ENCODE measurements at places on chromosomes 11 and 22.
A peak's percentile ranks its signal among the peaks of the same experiment; 100 is the strongest.

DNA sequence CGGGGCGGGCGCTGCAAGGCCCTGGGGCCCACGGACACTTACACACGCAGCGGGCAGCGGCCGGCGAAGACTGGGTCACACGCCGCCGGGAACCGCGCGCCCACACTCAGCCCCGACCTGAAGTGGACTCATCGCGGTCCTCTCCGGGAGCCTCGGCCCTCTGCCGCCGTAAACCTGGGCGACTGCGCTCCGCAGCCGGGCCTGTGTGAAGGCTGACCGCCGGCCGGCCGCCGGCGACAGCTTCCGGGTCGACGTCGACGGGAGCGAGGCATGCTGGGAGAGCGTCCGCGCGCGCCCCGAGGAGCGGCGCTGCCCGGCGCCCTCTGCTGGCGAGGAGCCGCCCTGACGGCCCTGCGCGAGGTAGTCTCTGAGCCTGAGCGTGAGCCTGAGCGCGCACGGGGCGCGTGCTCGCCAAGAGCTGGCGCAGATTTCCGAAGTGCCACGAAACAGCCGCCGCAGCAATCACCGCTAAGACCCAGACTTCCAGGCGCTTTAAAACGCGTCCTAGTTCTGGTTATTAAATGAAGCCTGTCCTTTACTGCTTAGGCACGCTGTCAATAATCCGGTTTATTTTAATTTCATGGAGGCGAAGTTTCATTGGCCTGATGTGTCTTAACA, at the start of gene SNX19:
TSS of gene SNX19 (minus strand) at position 242 of the 618 bp plus-strand sequence. CDS start 540 bp downstream, outside the sequence.
- DNase-seq: peak; percentile 81

DNA sequence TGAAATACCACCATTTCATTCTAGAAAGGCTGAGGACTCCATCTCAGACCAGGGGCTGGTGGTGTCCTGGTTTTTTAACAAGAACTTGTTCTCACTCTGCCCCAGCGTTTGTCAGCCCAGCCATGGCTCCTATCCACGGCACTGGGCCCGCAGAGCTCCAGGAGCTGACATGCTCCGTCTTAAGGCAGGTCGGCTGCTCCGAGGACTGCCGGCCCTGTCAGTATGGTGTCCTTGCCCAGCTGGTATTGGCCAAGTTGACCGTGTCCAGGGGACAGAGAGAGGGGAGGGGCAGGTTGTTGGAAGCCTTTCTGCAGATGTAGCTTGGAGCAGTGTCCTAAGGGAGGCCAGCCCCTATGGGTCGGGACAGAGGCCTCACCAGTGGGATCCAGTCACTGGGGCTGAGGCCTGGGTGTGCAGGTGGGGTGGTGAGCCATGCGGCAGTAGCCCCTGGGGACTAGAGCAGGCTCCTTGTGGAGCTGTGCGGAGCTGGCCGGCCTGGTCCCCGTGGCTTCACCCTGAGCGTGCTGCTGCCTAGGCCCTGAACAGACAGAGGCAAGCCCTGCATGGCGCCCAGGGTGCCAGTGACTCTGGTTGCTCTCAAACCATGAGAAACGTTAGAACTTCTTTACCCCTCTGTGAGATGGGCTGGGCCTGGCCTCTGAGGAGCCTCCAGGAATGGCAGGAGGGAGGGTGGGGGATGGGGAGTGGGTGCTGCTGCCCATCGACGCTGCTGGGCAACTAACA, 39.9 kb upstream of the KCNQ1OT1 start:
- no peak for DNase-seq

GRCh38 chr11:68138237-68138636, 17.0 kb upstream of the CHKA start:
- no peak for DNase-seq

DNA sequence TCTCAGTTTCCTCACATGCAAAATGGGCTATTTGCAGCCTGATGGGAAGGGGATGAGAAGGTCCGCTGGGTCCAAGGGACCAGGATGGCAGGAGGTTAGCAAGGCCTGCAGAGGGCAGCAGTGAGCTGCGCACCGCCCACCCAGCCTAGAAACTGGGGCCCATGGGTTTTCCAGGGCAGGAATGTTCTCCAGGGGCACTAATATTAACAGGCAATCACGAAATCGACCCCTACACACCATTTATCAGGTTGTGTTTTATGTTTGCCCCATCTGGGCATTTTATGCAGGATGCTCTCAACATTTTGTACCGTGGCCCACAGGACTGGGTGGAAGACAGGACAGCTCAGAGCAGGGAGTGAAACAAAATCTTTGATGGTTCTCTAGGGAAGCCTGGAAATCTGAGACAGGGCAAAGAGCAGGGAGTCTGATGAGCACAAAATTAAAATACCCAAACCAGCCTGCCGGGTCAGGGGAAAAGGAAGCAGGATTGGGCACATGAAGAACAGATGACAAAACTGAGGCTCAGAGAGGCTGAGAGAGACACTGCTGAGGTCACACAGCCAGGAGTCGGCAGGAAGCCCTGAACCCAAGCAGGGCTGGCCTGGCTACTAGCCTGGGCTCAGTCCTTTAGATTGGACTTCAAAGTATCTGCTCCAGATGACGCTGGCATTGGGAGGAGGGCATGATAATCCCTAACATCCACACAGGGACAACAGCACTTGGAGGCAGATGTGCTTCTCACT, 1.6 kb upstream of the BCR start:
- DNase-seq: peak; percentile 38

GRCh38 chr11:73969991-73970800, 12.4 kb downstream of the UCP2 start:
- DNase-seq: no peak

GRCh38 chr11:15927864-15928217, 428.5 kb downstream of the SOX6 start:
- DNase-seq: no peak

- no peak for DNase-seq
Observed at GRCh38 chr11:60734279-60734678, 9.8 kb downstream of the MS4A18 start.

DNA sequence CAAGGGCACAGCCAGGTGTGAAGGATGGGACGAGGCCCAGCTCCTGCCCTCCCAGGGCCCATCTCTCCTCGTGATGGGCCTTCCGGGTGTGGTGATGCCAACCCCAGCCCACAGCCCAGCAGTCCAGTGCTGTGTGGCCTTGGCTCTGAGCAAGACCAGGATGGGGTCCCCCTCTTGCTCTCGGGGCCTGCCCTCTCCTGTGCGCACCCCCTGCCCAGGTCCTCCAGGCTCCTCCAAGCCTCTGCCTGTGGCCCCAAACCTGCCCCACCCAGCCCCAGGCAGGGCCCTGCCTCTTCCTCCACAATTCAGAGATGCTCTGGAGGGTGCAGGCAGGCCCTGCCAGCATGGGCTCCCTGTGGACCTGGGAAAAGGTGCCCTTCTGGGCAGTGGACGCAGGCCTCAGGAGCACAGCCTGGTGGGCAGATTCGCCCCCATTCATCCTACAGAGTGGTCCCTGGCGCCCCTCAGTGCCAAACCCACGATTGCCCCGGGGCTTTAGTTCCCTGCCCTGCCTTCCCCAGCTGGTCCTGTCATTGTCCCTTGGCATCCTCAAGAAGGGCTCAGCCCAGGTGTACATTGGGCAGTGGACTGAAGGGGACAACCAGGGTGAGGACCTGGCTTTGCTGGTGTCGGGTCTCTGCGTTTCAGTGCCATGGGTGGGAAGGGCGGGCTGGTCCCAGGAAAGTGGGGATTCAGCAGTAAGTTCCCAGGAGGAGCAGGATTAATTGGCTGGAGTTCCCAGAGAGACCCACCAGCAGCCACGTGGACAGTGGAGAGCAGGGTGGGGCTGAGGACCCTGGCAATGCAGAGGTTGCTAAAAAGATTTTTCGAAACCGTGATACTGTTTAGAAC, 19.8 kb downstream of the EIF1AD start:
- no peak for DNase-seq

DNA sequence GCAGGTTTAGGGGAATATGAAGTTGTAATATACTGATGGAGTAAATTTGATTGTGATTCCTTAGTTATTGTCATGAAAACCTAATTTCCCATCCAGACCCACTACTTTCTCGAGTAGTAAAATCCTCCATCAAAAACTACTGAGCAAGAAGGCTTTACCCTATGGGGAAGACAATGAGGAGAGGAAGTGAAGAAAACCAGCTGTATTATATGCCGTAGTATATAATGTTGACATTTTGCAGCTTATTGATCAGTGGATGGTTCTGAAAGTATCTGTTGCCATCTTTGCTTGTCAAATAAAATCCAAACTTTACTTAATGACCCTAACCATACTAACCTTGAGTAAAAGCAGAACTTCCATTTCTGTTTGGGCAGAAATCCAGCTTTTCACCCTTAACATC, 292.8 kb upstream of the RAG2 start:
- no peak for DNase-seq

DNA sequence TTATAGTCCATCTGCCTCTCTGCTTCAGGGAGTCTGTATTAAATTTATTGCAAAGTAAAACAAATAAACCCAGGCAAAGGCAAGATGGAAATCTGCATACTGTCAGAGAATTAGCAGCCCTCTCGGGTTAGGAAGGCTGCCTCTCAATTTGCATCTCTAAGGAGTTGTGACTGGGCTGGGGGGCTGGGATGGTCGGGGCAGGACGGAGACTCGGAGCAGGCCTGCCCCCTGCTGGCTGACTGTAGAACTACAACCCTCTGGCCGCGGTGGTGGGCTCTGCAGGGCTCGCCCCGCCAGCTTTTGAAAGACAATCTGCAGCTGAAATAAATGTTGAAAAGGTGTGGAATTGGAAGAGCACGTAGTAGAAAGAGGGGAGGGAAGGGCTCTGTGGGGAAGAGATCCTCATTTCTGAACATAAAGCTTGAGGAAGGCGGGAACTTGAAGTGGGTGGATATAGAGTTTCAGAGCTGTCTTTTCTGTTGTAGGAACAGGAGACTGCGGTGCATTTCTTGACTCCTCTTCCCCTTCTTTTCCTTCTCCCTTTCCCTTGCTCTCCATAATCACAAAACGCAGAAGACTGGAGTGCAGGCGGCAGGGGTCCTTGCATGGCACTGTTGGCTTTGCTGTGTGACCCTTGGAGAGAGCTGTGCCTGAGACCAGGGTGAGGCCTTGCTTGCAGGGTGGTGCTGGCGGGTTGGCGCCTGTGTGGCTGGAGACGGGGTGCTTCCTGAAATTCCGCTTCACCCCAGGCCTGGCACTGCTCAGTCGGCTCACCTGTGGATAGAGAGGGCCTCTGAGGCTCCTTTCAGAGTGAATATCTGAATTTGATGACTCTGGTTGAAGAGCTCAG, 22.6 kb upstream of the PKNOX2 start:
- DNase-seq: peak; percentile 41

DNA sequence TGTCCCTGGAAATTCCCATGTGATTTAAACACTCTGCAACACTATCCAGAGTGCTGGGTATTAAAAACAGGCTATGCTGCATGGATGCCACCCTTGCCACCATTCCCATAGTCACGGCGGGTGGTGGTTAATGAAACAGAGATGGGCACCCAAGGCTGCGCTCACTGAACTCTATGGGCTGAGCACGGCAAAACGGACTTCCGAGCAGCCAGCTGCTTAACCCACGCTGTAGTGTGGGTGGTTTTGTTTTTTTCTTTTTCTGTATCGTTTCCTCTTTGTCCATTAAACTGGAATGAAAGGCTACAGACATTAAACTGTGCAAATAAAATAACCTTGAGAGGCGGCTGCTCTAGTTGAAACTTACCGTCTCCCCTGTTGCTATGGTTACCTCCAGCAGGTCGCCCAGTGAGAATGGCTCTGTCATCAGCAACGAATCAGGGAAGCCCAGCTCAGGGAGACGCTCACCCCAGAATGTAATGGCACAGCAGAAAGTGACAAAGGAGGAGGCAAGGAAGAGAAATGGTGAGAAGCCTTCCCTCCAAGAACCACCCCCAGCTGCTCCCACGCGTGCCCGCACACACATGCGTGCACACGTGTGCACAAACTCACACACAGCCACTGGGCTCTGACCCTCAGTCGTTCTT, 102.1 kb downstream of the C11orf91 start:
- no peak for DNase-seq

GRCh38 chr11:73201249-73201648, 16.8 kb upstream of the P2RY2 start:
- DNase-seq: no peak

DNA sequence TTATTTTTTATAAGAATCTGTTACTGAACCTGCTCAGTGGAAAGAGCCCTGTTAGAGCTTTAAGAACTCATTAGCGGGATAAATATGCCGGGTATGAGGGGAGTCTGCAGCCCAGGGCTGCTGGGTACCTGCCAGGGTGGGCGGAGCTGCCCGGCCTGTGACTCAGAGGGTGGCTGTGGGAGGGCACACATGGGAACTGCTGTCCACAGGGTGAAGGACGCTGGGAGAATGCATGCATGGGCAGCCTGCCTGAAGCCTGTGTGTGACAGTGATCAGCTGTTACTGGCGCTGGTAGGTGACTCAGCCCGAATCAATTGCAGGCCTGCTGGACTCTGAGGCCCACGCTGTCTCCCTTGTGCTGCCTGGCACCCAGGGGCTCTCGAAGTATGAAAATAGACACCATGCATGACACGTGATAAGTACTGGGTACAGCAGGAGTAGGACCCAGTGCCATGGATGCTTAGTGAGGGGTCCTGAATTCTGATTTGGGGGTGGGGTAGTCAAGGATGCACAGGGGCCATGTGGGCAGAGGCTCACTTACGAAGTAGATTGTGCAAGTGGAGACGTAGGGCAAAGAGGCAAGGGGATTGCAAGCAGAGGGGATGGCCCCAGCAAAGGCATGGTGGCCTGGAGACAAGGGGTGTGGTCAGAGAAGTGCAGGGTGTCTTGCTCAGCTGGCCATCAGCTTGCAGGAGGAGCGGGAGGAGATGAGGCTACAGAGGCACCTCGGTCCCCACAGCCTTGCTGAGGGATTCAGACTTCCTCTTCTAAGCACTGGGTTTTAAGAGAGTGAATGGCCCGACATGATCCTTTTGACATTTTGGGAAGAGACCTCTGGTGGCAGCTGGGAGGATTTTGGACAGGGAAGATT, 36.5 kb downstream of the GRIK4 start:
- DNase-seq: no peak

DNA sequence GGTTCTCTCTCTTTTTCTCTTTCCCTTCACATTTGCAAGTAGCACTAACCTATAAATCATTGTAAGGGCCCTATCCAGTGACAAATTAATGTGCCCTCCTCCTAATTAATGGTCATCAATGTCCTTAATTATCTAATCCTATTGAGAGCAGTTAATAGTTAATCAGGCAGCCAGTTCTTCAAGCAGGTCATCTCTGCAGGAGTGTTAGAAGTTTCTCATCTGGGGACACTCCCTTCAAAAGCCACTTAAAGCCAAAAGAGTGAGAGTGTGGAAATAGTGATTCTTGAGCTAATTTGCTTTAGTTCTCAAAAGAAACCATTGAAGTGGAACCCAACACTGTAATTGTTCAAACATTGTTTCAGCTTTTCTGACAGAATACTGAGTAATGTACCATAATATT, 141.6 kb downstream of the ELP4 start:
- DNase-seq: no peak
